Type B pancreatic cell (in vitro differentiated cells): ENCODE measurements at places on chromosomes 5 and 9. TPM values are rescaled to one million over a fixed set of nuclear protein-coding genes. Genes with fewer than 3 reads are reported as not detected.

- DNase-seq = no peak
Observed at GRCh38 chr5:68334553-68334886, 119.0 kb downstream of the PIK3R1 start.

GRCh38 chr5:43422143-43422542 lies 10.0 kb upstream of the CCL28 start:
- DNase-seq = no peak

- peak; percentile 50 for DNase-seq
Observed at GRCh38 chr9:34546834-34547827, 24.3 kb upstream of the ENHO start.

DNA sequence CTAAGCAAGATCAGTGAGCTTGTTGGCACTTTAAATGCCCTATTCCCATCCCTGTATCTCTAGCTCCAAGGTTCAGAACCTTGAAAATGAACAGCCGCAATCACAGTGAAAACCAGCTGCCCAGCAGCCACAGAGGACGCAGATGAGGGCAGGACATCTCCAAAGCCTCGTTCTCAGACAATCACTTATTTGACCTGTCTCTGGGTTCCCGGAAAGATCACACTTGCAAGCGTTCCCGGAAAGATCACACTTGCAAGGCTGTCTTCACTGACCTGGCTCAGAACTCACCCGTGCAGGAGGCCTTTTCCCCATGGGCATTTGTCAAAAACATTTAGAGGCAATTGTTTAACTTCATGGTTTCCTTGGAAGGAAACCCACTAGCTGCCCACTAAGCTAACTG lies 25.7 kb downstream of the IPPK start:
- no peak for DNase-seq

DNA sequence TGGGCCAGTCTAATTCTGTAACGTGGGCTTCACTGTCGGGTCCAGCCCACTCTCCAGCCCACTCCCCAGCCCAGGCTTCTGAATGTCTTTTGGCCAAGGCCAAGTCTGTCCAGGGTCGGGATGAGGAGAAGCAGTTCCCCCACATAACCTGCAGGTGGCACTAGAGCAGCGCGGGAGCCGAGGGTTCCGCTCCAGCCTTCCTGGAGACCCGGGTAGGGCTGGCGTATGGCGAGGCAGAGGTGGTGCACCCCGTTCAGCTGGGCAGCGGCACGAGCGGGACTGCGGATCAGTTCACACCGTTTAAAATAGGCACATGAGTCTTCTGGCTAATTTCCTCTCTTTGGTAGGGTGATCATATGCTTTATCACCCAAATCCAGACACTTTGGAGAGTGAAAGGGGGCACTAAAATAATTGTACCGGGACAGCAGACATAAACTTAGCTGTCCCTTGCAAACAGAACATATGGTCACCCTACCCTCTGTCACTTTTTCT lies 185.9 kb downstream of the MSX2 start:
- peak; percentile 85 for DNase-seq

- no peak for DNase-seq
Observed at GRCh38 chr5:125274211-125274610, 527.8 kb upstream of the ZNF608 start.

DNA sequence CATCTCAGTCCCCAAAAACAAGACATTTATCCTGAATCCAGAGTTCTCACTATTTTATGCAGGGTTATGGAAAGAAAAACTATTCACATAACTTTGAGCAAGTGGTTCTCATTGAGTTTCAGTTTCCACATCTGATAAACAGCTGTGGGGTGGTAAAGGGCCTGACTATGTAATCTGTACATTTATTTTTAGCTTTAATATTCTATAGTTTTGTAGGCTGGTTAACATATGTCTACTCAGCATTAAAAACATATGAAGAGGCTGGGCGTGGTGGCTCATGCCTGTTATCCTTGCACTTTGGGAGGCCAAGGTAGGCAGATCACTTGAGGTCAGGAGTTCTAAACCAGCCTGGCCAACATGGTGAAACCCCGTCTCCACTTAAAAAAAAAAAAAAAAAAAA lies 301.5 kb upstream of the CCNG1 start:
- no peak for DNase-seq

GRCh38 chr5:179613460-179614071 lies 9.9 kb downstream of the HNRNPH1 start:
- DNase-seq = no peak

- no peak for DNase-seq
Observed at GRCh38 chr9:37574241-37574721, 1.9 kb downstream of the FBXO10 start.

DNA sequence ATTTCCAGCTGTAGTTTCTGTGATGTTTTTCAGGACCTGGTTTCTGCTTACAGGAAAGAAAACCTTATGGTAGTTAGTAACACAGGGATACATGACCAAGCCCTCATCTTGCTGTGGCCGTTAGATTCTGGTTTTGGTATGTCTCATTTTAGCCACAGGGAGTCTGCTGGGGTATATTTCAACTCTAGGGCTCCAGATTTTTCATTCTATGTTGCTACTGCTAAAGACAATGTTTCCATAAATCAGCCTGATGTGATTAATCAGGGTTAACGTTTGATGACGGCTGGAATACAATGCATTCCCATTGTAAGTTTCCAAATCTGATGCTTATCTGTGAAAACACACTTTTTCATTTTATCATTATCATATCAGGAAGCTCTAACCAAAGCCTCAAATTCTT lies 48.2 kb downstream of the P4HA2 start:
- no peak for DNase-seq

- no peak for DNase-seq
Observed at GRCh38 chr5:36153726-36154125, 1.8 kb downstream of the SKP2 start.

DNA sequence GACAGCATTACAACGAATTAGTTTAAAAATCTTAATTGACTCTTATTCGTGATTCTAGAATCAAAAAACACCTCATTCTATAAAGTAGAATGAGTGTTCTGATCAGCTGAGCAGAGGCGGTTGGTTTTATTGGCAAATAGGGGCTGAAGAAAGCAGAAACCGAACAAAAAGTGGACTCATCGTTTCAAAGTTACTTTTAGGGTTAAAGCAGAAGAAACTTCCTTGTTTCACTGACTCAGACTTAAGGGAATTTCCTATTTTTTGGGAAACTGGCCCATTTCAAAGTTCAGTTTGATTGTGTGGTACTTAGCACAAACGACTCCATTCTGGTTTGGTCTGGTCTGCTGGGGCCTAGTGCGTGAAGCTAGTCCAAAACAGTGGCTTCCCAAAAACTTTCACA lies 862 bp upstream of the NDUFB6 start:
- no peak for DNase-seq

- no peak for DNase-seq
Observed at GRCh38 chr9:127154390-127155191, 32.2 kb upstream of the ANGPTL2 start.

DNA sequence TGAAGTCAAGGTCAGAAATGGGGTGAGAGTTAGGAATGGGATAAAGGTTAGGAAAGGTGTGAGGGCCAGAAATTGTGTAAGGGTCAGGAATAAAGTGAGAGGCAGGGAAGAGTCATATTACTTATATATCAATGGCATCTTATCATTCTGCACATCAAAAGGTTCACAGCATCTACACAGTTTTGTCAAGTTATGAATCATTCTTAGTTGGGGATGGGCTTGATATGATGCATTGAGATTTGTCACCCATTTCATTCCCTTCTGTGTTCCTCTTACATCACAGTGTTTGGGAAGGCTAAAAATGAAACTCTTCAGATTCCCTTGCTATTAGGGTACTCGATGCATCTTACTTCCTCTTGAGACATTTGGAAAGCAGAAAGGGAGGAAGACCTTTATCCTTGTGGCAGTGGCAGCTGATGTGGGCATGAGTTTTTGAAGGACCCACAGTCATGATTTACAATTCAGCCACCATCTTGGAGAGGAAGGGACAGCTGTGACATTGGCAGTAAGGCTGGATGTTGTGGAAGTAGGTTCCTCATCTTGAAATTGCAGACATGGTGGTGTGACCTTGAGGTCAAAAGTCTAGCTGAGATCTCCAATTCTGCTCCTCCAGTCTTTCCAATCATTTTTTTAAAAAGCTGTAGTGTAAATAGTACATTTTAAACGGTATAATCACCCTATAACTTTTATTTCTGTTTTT lies 24.2 kb upstream of the NPR3 start:
- no peak for DNase-seq

DNA sequence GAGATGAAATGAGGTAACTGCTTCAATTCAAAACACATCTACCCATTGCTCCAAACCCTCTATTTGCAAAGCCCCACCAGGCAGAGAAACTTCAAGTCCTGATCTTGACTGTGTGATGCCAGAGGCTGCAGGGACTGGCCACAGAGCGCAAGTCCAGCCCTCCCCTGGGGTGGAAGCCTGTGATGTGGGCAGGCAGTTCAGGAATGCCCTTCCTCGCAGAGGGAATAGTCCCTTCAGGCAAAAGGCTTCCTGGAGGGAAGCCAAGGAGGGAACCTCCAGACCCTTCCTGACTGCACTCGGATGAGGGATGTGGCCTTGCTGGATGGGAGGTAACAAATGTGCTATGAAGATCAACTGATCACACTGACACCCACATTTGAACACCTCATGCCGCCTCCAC lies 131.2 kb downstream of the SLIT3 start:
- DNase-seq = no peak

Gene PCDHA9
- 1.5 and 2.5 TPM in 2 replicates for total RNA-seq

Gene PCDHGA2
- 0.17 and 0.69 TPM in 2 replicates for total RNA-seq

Gene NPR2
- total RNA-seq = 4.2 and 23.3 TPM in 2 replicates

Gene ADAMTS19
- total RNA-seq = 9.3 and 12.7 TPM in 2 replicates

Gene SOHLH1
- total RNA-seq = not detected in 2 replicates
